NCI-H2081 (cell line): ENCODE measurements at places on chromosomes 11 and 22.

DNA sequence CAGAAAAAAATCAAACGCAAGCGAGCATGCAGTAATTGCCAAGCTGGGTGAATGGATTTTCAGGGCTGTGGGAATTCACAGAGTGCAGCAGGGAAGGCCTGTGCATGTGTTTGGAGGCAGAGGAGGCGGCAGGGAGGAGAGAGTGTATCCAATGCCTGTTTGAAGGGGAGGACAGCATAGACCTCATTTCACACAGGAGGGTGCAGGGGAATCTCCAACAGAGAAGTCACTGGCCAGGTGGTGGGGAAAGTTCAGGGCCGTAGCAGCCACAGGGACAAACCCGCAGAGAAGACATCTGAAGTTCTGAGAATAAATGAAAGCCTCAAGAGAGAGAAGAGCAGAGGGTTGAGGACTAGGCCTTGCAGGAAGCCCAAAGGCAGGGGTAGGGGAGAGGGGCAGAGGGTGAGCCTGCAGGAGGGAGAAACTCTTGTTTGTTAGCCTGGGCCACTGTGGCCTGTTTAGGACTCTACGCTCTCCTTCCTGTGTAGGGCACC, 19.2 kb upstream of the KDM2A start:
- DNase-seq: no peak

DNA sequence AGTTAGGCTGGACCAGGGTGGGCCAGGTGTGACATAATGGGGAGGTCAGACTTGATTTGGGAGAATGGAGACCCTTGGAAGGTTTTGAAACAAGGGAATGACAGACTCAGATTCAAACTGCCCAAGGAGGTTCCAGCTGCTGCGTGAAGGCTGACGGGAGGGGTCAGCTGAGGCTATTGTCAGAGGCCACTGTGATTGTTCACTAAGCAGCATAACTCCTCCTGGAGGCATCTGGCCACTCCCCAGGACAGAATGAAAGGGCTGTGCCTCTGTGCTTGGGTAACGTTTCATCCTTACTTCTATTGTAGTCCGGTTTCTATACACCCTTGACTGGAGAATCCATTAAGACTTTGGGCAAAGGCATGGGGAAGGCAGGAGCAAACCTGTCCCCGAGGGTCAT, 126.6 kb downstream of the DSCAML1 start:
- DNase-seq: no peak

GRCh38 chr11:133841279-133842043, 3.9 kb downstream of the SPATA19 start:
- DNase-seq: no peak

DNA sequence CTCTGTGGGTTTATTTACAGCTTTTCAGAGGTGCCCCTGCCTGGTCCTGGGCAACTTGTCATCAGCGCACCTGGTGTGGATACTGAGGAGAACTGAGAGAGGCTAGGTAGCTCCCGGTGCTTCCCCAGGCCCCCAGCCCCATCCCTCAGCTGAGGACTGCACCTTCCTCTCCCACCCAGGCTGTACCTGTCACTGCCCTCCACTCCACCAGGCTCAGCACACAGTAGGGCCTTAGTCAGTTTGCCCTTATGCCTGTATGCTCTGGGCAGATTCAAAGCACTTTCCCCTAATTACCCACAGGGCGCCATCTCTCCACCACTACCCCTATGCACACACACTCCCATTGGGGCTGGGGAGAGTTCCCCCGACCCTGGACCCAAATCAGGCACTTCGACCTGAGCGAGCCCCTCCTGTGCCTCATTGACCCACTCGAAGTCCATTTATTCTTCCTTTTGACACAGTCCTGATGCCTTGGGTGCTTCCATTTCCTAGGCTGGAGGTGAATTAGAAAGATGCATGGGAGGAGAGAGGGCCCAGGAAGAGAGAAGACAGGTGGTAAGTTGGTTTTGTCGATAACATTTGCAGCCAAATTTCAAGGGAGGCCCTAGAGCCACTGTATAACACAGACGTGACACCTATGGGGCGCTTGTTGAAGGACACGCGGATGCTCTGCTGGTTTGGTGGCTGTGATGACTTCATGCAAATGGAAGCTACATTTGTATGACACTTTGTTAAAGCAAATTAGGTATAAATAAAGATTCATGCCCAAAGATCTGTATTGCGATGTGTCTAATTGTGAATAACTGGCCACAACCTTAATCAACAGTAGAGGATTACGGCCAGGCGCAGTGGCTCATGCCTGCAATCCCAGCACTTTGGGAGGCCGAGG, 13.8 kb upstream of the PICK1 start:
- no peak for DNase-seq

- DNase-seq: no peak
These were observed 102.1 kb downstream of the NECTIN1 start for GRCh38 chr11:119626871-119627270.
